ENCODE measurements at places on chromosomes 4 and X.

DNA sequence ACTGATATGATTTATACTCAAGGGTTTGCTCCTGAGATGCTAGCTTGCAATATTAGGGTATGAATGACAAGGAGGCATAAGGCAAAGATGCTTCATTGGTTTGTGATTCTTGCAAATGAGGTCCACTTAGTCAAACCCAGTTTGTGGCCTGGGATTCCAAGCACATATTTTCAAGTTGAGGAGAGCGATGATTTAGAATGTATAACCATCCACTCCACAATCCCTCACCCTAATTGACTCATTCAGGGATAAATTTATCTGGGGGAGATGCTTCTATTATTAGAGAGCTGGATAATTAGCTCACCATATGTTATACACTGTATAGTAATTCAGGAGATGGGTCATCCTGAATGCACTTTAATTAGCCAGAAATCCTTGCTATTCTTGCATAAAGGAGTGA is 118.3 kb upstream of the PUDP start:
- no peak for DNase-seq

DNA sequence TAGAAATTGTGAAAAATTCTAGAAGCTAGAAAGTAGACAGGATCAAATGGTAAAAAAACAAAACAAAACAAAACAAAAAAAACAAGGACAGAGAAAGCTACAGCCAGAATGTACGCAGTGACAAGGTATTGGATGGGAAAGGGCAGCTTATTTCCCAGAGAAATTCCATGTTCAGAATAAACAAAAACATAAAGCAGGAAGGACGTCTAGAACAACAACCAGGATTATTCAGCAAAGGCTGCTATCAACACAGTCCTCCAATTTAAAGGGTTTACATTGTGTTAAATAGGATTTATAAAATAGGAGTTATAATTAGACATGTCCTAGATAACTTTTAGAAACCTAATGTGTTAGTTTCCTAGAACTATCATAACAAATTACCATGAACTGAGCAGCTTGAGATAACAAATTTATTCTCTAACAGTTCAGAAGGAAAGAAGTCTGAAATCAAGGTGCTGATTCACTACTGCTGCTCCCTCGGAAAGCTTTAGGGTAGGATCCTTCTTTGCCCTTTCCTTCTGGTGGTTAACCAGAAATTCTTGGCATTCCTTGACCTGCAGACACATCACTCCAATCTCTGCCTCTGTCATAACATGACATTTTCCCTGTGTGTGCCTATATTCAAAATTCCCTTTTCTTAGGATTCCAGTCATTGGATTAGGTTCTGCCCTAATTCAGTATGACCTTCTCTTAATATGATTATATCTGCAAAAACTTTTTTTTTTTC is 175.6 kb downstream of the SNCA start:
- DNase-seq = no peak

GRCh38 chr4:43132010-43132582 is 239.6 kb downstream of the GRXCR1 start:
- no peak for DNase-seq

DNA sequence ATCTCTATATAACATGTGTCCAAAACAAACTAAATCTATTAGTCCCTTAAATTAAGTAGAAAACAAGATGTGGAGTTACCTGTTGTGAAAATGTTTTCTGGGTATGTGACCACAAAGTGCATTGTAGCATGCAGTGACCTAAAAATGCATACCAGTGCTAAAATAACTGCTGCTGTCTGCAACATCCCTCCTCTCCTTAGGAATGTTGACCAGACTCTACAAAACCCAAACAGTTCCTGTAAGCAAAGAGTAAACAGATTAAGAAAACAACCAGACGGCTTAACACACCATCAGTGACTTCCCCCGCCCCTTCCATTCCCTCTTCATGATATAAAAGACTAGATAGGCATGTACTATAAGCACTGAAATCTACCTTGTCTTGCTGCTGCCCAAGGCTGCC is 15.8 kb upstream of the RAB33B start:
- no peak for DNase-seq

GRCh38 chrX:129559783-129560182 is 19.7 kb downstream of the OCRL start:
- no peak for DNase-seq

GRCh38 chr4:107890779-107891178 is 40.6 kb upstream of the CYP2U1 start:
- DNase-seq = no peak

- DNase-seq = no peak
These were observed 568.2 kb upstream of the AMOT start for GRCh38 chrX:113408843-113409242.

DNA sequence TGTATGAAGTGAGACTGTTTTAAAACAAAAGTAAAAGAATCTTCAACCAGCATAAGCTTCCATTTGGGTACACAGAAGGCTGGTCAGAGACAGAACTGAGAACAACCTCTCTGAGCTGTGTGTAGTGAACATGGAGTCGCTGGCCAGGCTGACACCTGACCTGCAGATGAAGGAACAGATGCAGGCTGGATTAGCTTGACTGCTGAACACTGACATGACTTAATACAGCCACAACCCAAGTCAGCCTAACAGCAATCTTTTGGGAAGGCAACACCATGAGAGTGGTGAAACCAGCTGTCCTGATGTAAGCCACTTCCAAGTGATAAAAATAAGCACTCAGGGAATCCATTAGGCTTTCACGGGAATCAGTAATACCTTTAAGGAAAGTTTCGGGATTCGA is 10.1 kb downstream of the SCARB2 start:
- DNase-seq = no peak

DNA sequence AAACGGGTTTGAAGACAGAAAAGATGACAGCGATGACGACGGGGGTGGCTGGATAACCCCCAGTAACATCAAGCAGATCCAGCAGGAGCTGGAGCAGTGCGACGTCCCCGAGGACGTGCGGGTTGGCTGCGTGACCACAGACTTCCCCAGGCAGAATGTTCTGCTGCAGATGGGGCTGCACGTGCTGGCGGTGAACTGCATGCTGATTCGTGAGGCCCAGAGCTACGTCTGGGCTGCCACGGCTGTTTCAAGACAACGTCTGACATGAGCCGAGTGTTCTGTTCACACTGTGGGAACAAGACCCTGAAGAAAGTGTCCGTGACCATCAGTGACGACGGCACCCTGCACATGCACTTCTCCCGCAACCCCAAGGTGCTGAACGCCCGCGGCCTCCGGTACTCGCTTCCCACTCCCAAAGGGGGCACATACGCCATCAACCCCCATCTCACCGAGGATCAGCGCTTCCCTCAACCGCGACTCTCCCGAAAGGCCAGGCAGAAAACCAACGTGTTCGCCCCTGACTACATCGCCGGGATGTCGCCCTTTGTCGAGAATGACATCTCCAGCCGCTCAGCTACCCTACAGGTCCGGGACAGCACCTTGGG is 319.2 kb upstream of the SLC7A11 start:
- no peak for DNase-seq

DNA sequence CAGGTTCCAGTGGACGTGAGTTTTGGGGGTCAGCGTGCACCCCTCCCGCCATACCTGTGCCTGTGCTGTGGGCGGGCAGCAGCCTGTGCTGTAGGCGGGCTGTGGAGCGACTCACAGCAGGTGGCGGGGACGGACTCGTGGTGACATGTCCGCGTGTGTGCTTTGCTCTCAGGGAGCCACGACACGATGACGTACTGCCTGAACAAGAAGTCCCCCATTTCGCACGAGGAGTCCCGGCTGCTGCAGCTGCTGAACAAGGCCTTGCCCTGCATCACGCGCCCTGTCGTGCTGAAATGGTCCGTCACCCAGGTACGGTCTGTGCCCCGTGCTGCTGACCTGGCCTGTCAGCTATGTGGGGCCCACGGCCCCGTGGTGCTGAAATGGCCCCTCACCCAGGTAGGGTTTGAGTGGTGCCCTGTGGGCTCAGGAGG is 7.4 kb downstream of the PLCXD1 start:
- DNase-seq = no peak

DNA sequence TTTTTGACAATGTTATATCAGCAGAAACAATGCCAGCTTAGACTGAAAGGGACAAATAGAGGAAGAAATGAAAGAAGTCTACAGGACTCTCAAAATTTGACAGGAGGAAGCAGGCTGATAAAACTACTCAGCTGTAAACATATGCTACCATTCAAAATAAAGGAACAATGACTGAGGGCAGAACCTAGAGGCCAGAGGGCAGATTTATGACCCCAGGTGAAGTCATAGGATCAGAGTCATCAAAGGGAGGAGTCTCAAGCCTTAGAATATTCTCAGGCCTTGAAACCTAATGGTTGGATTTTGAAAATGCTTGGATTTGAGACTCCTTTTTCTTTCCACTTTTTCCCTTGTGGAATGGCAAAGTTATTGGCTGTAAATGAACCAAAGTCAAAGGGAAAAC is 17.0 kb upstream of the SYTL5 start:
- no peak for DNase-seq

DNA sequence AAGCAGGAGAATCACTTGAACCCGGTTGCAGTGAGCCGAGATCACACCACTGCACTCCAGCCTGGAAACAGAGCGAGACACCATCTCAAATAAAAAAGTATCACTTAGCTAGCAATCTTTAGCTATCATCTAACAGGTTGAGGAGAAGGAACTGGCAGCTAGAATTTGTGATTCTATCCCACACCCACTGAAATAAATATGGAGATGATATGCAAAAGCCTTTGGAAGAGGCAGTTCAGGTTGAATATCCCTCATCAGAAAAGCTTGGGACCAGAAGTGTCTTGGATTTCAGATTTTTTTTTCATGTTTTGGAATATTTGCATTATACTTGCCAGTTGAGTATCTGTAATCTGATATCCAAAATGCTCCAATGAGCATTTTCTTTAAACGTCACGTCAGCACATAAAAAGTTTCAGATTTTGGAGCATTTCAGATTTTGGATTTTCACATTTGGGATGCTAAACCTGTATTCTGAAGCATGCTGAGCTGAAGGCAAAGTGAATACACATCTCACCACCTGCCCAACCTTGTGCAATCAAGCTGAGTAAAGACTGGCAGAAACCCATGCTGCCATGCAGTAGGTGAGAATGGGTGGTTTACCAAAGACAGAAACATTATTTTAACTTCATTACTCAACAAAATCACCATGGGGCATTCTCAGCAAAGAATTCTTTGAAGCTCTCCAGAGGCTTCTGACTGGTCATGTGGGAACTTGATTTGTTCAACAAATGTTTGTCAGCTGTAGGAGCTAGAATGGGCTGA is 159.3 kb downstream of the SH3KBP1 start:
- DNase-seq = no peak

DNA sequence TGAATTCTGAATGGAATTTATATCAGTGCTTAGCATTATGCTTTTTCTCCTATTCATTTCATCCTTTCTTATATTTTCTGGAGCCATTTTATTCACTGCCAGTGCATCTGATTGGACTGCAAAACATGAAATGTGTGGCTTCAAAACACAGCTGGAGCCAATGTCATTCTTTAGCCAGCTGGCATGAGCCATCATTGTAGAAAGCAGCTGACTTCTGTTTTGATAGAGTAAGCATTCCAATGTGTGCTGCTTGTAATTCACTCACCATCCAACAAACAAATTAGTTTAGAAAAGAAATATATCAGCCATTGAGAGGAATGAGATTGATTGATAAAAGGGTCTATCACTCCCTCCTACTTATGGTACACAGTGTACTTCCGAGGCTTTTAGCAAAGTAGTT is 2616.0 kb downstream of the ARAP2 start:
- DNase-seq = no peak

- no peak for DNase-seq
These were observed 16.0 kb downstream of the DIAPH2 start for GRCh38 chrX:96700625-96701024.

- no peak for DNase-seq
These were observed at the start of gene CXCL8 for GRCh38 chr4:73740353-73740778. Gene CXCL8, plus strand, starts transcription at chr4:73740569. Its CDS starts 90 bp downstream, at chr4:73740659.

GRCh38 chr4:145735347-145735675 is 55.4 kb downstream of the C4orf51 start:
- no peak for DNase-seq

- DNase-seq = no peak
These were observed at the start of gene ASMT for GRCh38 chrX:1614927-1615326. Gene ASMT, plus strand, starts transcription at chrX:1615059. Its CDS starts 141 bp downstream, at chrX:1615200.

GRCh38 chr4:112859456-112860184 is 189.8 kb upstream of the ANK2 start:
- DNase-seq = no peak

GRCh38 chr4:153212736-153213135 is 8.5 kb downstream of the TRIM2 start:
- no peak for DNase-seq

- DNase-seq = no peak
These were observed 42.9 kb upstream of the DDX60 start for GRCh38 chr4:168361365-168362024.

- DNase-seq = no peak
These were observed 1.2 kb downstream of the SLAIN2 start for GRCh38 chr4:48342606-48342880.

DNA sequence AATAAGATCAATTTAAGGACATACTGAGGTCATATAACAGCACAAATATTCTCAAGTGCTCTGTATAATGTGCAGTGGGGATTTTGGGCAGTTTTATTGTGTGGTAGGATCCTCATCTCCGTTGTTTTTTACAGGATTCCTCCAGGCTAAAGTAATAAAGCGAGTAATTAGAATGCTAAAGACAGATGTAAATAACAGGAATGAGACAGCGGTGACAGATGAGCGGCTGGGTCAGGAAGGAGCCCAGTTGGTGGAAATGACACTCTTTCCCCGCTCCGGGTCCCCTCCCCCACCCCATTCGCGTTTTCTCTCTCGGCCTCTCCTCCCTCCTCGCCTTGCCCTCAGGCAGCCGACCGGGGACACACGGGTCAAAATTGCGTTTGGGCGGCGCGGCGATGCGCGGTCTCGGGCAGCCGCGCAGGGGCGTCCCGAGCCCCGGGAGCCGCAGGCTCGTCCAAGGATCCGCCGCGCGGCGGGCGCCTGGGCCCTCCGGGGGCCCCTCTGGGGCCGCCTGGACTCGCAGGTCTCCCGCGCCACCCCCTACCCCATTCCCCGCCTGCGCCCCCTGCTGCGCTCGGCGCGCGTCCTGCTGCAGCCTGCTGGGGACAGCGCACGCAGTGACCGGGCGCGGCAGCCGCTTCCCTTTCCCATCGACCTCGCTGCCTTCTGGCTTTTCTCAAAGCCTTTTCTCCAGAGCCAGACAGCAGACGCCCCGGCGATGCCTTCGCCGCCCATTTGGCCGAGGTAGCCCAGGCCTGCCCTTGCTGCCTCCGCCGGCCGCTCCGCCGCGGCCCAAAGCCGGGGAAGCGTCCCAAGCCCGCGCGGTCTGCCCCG is 16.2 kb downstream of the POU4F2 start:
- no peak for DNase-seq

- no peak for DNase-seq
These were observed 231.0 kb downstream of the PRDM5 start for GRCh38 chr4:120691536-120691935.

- DNase-seq = no peak
These were observed 124.6 kb downstream of the NSUN7 start for GRCh38 chr4:40874331-40874730.

GRCh38 chrX:80206647-80207046 is 192.1 kb downstream of the TBX22 start:
- no peak for DNase-seq

GRCh38 chr4:18722748-18723191 is 701.2 kb upstream of the LCORL start:
- DNase-seq = no peak
